SK-N-SH (cell line): ENCODE measurements at places on chromosomes 1 and 21.

DNA sequence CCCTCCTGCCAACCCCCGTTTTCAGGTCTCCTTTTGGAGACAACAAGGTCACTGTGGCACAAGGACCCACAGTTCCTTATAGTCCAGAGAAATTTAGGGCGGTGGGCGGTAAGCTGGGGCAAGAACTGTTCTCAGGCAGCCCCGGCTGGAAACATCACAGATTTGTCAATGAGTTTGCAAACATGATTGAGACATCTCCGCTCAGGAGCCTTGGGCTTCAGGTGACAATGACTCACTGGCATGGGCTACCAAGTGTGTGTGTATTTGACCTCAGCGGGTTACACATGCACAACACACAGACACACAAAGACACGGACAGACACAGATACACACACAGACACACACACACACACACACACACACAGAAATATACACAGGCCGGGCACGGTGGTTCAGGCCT, 58.2 kb upstream of the ABCG1 start:
- DNase-seq: no peak

GRCh38 chr1:205879974-205880373, 30.0 kb upstream of the PM20D1 start:
- DNase-seq: no peak

- no peak for DNase-seq
Observed at GRCh38 chr1:19844731-19845495, 29.8 kb upstream of the RNF186 start.

DNA sequence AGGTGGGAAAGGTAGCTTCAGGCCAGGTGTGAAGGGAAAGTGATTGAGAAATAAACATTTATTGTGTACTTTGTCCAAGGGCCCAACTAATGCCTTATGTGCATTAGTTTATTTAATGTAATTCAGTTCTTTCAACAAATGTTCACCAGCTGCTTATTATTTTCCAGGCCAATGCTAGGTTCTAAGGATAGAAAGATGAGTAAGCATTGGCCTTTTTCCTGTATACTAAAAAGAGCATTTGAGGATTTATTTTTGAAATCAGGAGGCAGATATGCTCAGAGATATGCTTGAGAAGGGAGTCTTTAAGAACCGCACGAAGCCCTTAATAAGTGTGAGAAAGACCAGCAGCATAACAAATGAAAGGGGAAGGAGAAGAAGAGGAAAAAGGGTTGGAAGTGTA, 32.0 kb downstream of the CLCA1 start:
- no peak for DNase-seq

GRCh38 chr1:78168306-78168705, 122.5 kb downstream of the GIPC2 start:
- DNase-seq: no peak
